ENCODE measurements at places on chromosomes 12 and 14. TPM values are rescaled to one million over a fixed set of nuclear protein-coding genes. Genes with fewer than 3 reads are reported as not detected.

DNA sequence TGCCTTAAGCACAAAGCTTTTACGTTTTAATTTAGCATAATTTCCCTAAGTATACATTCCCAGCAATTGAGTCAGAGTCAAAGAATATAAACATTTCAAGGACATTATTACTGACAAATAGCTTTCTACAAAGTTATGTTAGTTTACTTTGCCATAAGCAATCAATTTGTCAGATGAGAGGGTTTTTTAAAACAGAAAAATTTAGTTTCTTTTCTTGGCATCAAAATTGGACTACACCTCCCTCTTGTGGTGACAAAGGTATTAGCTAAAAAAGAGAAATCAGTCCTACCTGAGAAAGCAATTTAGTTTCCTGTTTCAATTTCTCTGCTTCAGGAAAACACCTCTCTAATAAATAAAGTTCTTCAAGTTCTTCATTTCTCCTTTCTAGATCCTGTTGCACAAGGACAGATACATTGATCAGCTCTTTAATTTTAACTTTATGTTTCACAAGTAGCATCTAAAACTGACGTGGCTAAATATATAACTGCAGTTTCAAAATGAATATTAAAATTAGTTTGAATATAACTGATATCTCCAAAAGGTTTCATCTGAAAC, 39.9 kb downstream of the DNAI7 start:
- H3K36me3 ChIP-seq = no peaks in the 10 kb centered on the region
- H3K4me1 ChIP-seq = no peaks in the 10 kb centered on the region
- no peak for DNase-seq
- no peak overlapping the region for H3K4me3 ChIP-seq

The AQP6 gene
- total RNA-seq = not detected

The CEP170B gene
- 77.6 TPM for total RNA-seq

The RHNO1 gene
- 5.8 TPM for total RNA-seq

GRCh38 chr14:74977164-74977900, 21.9 kb upstream of the PGF start:
- no peaks in the 10 kb centered on the region for H3K36me3 ChIP-seq
- H3K27ac ChIP-seq = no peak overlapping the region
- no peak overlapping the region for H3K4me3 ChIP-seq
- H3K27me3 ChIP-seq = no peaks in the 10 kb centered on the region
- DNase-seq = peak; percentile 29

DNA sequence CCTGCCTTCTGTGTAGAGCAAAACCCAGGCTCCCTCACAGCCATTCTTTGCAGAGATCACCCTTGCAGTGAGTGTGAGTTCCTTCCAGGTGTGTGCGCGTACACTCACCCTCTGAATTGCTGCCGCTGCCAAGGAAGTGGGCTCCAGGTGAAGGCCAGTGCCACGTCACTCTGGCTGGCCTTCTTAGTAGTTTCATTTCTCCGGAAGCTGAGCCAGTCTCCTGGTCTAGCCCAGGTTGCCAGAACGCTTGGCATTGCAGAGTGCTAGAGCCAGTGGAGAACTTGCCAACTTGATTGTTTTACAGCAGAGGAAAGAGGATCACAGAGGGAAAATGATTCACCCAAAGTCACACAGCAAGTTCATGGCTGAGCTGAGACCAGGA, 11.0 kb downstream of the CBLN3 start:
- peak overlapping the region; percentile 44 for H3K27ac ChIP-seq
- peaks cover 21% of the 10 kb centered on the region for H3K4me1 ChIP-seq
- H3K36me3 ChIP-seq = no peaks in the 10 kb centered on the region
- H3K4me3 ChIP-seq = no peak overlapping the region
- no peaks in the 10 kb centered on the region for H3K27me3 ChIP-seq
- peak; percentile 72 for DNase-seq

GRCh38 chr12:54040148-54040494, 7.3 kb downstream of the HOXC5 start:
- H3K27ac ChIP-seq = peak overlapping the region; percentile 72
- H3K36me3 ChIP-seq = no peaks in the 10 kb centered on the region
- no peak for DNase-seq
- no peaks in the 10 kb centered on the region for H3K4me1 ChIP-seq
- H3K27me3 ChIP-seq = no peaks in the 10 kb centered on the region
- no peak overlapping the region for H3K4me3 ChIP-seq

DNA sequence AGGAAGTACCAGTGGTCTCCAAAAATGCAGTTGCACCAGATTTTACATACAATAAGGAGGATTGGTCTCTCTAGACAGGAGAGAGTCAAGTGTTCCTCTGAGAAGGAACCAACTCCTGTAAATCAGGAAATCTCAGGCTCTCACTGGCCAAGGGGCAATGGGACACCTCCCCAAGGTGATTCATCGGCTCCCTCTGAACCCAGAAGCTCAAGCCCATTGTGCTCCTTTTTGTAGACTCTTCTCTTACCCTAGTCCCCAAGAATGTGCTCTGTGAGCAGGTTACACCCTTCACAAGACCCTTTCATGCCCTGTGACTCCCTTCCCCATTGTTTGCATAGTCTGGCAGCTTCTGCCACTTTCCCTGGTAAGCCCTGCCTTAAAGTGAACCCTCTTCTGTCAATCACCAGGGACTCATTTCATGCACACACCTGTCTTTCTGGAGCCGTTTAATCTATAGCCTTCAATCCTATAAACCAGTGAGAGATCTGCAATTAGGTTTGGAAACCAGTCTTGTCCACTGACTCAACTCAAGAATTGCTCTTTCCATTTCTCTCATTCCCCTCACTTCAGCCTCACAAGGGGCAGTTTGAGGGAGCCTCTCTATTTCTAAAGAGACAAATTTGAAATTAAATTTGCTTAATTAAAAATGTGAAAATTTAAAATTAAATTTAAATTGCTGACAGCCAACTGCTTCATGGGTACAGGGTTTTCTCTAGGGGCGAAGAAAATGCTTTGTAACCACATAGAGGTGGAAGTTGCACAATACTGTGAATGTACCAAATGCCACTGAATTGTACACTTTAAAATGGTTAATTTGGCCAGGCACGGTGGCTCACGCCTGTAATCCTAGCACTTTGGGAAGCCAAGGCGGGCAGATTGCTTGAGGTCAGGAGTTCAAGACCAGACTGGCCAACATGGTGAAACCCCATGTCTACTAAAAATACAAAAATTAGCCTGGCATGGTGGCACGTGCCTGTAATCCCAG, 38.3 kb upstream of the LTA4H start:
- no peak overlapping the region for H3K27ac ChIP-seq
- no peak overlapping the region for H3K4me3 ChIP-seq
- no peak for DNase-seq
- H3K36me3 ChIP-seq = no peaks in the 10 kb centered on the region
- H3K27me3 ChIP-seq = no peaks in the 10 kb centered on the region

The RERG gene
- 9.9 TPM for total RNA-seq

The MAGOHB gene
- total RNA-seq = 9.1 TPM

- no peaks in the 10 kb centered on the region for H3K4me1 ChIP-seq
- H3K27me3 ChIP-seq = no peaks in the 10 kb centered on the region
- H3K36me3 ChIP-seq = no peaks in the 10 kb centered on the region
- no peak overlapping the region for H3K4me3 ChIP-seq
- DNase-seq = no peak
These were observed 60.8 kb upstream of the CLMN start for GRCh38 chr14:95380350-95381042.

DNA sequence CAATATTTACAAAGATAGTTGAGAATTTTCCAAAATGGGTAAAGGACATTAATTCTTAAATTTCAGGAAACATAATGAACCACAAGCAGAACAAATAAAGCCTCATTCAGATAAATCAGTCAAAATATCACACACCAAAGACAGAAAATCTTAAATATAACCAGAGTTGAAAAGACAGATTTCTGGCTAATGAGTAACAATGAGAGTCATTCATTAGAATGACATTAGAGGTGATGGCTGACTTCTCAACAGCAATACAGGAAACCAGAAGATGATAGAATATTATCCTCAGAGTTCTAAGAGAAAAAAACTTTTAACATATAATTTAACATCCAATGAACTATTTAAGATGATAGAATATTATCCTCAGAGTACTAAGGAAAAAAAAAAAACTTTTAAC, 124.2 kb downstream of the DENND5B start:
- H3K27me3 ChIP-seq = no peaks in the 10 kb centered on the region
- H3K36me3 ChIP-seq = no peaks in the 10 kb centered on the region
- H3K4me3 ChIP-seq = no peak overlapping the region

- no peak overlapping the region for H3K27ac ChIP-seq
- no peaks in the 10 kb centered on the region for H3K4me1 ChIP-seq
- no peaks in the 10 kb centered on the region for H3K27me3 ChIP-seq
- peaks cover 94% of the 10 kb centered on the region for H3K36me3 ChIP-seq
These were observed 10.0 kb downstream of the UBE3B start for GRCh38 chr12:109487181-109488050.

DNA sequence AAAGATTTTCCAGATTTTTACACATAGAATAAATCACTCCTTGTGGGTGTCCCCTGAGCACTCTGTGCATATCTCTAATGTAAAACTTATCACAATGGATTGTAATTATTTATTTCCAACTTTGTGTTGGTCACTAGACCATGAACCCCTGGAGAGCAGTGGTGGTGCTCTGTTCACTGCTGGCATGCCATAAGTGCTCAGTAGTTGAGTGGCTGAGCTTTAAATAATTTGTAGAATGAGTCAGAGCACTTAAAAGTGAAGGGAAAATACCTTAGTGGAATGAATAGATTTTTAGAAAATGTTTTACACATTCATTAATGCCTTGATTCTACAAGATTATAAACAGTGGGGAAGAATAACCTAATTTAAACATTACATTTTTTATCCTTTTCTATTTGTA, 6.3 kb downstream of the MGAT4C start:
- H3K27ac ChIP-seq = no peak overlapping the region
- no peak for DNase-seq
- H3K36me3 ChIP-seq = no peaks in the 10 kb centered on the region
- H3K4me1 ChIP-seq = no peaks in the 10 kb centered on the region
- H3K4me3 ChIP-seq = no peak overlapping the region

The MMP14 gene
- total RNA-seq = 77.6 TPM

DNA sequence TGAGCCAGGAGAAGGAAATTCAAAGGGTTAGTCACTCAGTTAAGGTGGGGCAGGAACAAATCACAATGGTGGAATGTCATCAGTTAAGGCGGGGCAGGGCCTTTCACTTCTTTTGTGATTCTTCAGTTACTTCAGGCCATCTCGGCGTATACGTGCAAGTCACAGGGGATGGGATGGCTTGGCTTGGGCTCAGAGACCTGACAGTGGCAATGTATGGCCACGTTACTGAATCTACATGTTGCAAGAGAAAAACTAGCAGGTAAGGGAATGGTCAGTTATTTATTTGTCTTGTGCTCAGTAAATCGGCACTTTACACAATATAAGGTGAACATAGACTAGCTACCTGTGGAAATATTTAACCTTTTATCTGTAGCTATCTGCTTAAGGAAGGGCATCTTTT, 11.9 kb downstream of the SLCO1B3 start:
- no peaks in the 10 kb centered on the region for H3K36me3 ChIP-seq
- DNase-seq = no peak
- no peak overlapping the region for H3K27ac ChIP-seq
- H3K4me1 ChIP-seq = no peaks in the 10 kb centered on the region
- no peak overlapping the region for H3K4me3 ChIP-seq

DNA sequence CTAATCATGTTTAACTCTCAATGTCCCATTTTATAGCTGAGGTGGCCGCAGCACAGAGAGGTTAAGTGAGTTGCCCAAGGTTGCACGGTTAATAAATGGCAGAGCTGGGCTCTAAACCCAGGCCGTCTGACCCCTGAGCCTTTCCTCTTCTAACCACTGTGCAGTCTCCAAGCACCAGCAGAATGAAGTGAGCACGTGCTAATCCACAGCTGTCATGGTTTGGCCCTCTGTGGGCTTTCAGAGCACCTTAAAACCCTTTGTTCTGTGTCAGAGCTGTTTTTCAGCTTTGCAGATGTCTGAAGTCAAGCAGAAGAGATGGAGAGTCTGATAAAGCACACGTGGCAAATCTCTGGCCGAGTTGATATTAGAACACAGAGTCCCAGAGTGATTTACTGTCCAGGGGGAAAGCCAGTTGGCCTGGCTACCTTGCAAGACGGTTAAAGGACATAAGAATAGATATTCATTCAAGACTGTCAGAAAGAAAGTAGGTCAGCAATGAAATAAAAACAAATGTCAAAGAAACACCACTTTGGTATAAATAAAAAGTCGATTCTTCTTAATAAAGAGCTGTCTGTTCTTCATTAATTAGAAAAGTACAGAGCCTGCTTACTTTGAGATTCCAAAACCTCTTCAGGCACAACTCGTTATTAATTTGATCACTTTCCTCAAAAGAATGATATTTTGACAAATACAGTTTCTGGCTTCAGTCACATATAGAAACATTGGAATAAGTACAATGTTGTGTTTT, 107.3 kb downstream of the CRADD start:
- H3K4me1 ChIP-seq = peaks cover 15% of the 10 kb centered on the region
- H3K36me3 ChIP-seq = no peaks in the 10 kb centered on the region
- peak overlapping the region; percentile 70 for H3K27ac ChIP-seq
- H3K4me3 ChIP-seq = no peak overlapping the region
- DNase-seq = peak; percentile 16

The DCN gene
- total RNA-seq = 543 TPM

DNA sequence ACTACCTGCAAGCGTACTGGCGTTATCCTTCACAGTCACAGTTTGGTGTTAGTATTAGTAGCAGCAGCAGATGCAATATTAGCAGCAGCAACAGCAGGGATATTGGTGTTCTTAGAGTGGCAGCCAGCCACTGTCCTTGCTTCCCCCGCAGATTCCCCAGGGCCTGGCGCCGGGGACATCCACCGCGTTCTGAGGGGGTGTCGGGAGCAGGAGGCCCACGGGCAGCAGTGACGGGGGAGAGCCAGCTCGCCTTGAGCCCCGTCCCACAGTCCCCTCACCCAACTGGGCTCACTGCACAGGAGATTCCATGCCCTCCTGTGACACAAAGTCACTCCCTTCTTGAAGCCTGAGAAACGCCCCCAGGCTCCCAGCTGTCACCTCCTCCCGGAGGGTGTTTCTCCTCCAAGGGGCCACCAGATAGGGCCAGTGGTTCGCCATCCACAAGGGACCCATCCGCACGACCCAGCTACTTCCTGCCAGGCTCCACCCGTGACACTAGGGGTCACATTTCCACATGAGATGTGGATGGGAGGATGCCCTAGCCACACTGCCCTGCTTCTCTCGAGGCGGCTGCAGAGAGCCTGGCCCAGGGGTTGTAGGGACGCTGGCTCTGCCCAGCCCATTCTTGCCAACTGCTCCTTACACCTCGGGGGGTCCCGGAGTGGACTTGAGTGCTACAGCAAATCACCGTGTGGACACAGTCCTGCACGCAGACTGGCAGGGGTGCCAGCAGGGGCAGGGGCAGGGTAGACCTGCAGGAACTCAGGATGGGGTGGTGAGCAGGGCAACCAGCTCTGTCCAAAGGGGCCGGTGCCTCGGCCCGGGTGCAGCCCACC, 123.1 kb downstream of the PIWIL1 start:
- no peak overlapping the region for H3K27ac ChIP-seq
- DNase-seq = no peak
- no peaks in the 10 kb centered on the region for H3K36me3 ChIP-seq

The CLEC4D gene
- not detected for total RNA-seq

GRCh38 chr14:56724013-56724412, 86.3 kb downstream of the OTX2 start:
- H3K27me3 ChIP-seq = no peaks in the 10 kb centered on the region
- H3K36me3 ChIP-seq = no peaks in the 10 kb centered on the region
- DNase-seq = no peak
- no peaks in the 10 kb centered on the region for H3K4me1 ChIP-seq
- H3K27ac ChIP-seq = no peak overlapping the region
- H3K4me3 ChIP-seq = no peak overlapping the region

- H3K27ac ChIP-seq = no peak overlapping the region
- no peak for DNase-seq
- H3K4me3 ChIP-seq = no peak overlapping the region
- no peaks in the 10 kb centered on the region for H3K4me1 ChIP-seq
- H3K27me3 ChIP-seq = no peaks in the 10 kb centered on the region
These were observed 9.7 kb upstream of the ERC1 start for GRCh38 chr12:981176-981828.
